Anterior cingulate cortex (tissue), 58 donors: ENCODE measurements at places on chromosomes 7 and 10.

GRCh38 chr7:85274454-85274853 is 87.6 kb upstream of the SEMA3D start:
- DNase-seq = no peak

- no peak for DNase-seq
These were observed 629.7 kb downstream of the ACTR3B start for GRCh38 chr7:153389261-153389660.

GRCh38 chr10:90111671-90112070 is 410.3 kb downstream of the KIF20B start:
- DNase-seq = no peak

DNA sequence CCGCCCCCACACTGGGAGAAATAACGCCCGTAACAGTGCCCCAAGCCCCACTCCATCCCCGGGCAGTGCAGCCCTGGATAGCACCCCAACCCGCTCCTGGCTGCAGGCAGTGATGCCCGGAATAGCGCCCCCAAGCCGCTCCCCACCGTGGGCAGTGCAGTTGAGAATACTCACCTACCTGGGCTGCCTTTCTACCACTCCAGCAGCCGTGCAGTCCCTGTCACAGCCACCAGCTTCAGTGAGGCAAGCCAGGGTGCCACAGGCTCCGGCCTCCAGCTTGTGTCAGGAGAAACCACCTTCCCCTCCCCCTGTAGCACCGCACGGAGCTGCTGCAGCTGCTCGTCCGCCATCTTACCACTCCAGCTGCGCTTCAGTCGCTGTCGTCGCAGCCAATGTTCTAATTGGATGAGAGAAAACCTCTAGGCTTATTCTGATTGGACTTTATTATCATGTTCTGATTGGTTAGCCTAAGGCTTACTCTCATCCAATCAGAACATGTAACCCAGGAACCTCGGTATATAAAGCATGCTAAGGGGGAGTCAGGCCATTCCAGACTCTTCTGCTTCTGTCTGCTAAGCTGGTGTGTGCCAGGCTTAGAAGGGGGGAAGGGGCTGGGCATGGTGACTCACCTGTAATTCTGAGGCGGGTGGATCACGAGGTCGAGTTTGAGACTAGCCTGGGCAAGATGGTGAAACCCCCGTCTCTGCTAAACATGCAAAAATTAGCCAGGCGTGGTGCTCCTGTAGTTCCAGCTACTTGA is 53.2 kb upstream of the ZNF33B start:
- DNase-seq = no peak

DNA sequence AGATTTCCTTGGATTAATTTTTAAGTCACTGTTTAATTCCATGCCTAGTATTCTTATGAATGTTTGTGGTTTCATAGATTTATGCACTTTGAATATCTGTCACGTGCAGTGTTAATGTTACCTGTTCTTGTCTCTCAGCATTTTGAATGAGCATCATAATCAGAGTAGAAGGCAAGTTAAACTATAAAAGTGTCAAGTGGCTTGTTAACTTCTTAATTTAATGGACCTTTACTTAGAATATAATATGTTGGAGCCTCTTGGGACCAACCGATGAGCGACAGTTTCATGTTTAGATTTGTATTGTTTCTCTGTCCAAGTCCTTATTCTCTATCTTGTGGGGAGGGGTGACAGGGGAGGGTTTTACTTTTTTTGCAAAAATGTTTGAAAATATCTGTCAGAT is 50.6 kb upstream of the MTURN start:
- no peak for DNase-seq

- no peak for DNase-seq
These were observed 35.6 kb downstream of the ANKMY2 start for GRCh38 chr7:16609842-16610450.

DNA sequence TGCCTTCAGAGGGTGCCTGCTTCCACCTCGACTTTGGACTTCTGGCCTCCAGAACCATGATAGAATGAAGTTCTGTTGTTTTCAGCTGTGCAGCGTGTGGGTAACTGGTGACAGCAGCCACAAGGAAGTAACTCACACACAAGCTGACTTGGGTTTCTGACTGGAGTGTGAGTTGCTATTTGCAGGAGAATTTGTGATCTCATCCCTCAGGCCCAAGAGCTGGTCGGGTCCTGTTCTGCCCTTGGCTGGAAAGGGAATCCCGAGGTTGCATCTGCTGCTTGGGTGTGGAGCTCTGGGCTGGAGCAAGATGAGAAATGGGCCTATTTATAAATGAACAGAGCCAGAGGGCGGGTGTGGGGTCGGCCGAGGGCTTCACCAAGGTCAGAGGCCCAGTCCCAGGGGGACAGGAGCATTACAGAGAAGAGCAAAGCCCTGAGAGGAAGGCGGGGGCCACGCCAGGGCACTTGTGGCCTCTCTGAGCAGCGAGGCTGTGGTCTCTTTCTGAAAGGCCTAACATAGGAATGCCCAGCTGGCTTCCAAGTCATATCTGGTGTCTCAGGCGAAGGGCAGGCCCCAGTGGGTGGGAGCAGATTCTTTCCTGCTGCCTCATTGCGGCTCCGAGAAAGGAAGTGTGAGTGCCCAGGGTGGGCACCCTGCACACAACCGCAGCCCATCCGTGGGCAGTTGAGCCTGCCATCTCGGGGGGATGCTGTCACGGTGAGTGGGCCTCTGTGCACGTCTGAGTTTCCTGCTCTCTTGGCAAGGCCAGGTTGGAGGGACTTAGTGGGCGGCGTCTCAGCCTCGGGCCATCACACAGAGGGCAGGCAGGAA is 26.5 kb upstream of the C10orf71 start:
- DNase-seq = no peak

DNA sequence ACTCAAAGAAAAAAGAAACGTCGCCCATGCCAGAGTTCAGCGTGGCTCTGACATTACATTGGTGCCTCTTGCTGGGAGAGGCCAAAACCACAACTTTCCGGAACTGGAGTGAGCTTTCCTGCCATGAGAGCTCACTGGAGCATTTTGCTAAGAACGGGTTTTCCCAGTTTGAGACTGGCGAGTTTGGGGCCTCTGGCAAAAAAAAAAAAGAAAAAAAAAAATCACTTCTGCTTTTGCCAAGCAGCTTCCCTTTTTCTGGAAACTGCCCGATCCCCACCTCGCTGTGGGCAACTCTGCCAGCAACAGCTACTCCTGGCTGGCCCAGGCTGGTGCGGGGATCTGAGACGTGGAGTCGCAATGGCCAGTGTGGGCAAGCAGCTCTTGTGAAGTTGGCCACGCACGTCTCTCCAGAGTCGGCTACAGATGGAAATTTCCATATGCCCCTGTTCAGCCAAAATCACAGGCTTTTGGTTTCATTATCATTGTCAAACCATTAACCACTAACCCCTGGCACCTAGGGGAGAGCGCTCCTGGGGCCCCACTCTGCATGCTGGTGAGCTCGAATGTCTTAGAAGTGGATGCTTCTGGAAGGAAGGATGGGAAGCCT is 25.7 kb downstream of the PRKAG2 start:
- peak; percentile 19 for DNase-seq

DNA sequence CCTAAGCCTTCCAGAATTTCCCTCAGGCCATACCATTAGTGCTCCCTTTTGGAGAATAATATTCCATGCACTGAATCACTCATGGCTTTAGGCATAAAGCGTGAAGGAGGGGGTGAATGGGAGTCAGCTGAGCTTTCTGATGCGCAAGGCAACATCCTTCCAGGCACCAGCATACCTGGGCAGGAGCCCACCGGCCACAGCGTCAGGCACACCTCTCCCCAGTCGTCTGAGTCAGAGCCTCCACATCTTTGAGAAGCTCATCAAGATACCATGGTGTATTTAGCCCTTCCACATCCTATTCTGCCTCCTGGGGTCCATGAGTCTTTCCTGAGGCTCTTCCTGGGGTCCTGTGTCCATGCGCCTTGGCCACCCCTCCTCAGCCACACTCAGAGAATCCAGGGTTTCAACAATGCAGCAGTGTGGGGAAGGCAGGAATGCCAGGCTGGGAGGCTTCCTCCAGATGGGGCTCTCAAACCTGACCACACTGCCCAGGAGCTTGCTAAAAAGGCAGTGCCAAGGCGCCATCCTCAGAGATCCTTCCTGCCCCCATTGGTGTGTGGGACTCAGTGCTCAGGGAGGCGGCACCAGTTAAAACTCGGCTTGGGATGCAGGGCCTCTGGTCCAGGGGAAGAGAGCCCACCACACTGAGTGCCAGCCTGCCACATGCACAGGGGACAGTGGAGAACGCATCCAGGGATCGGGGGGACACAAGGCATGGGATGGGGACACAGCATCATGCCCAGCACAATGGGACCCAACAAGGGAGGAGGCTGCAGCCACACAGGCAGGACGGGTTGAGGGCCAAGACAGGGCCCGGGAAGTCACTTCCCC is 31.6 kb downstream of the RASGEF1A start:
- no peak for DNase-seq

DNA sequence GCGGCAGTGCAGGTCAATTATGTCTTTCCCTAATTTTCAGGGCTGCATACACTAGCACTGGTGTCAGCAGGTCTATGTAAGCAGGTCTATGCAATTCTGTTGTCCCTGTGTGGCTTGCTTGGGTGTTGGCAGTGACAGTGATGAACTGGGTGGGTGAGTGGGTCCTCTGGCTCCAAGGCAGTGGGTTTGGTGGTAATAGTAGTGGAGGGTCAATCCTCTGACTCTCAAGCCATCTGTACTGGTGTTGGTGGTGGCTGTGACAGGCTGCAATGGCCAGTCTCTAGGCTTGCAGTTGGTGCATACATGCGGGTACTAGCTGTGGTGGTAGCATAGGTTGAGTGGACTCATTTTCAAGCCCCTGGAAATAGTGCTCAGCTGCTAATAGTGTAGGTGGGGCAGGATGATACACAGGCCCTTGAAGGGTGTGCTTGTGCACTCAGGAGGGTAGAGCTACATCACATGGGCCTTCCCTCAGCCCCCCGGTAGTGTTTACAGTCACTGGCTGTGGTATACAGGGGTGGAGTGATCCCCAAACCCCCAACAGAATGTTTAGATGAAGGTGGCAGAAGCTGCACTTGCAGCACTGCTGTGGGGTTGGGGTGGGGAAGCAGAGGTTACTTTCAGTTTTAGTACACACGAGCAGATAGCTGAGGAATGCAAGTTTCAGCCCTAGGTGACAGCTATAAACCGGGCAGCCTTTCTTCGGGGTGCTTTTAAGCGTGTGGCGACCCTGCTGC is 331.3 kb downstream of the PCDH15 start:
- no peak for DNase-seq
